HT1080 (cell line): ENCODE measurements at places on chromosomes 6 and 20.

DNA sequence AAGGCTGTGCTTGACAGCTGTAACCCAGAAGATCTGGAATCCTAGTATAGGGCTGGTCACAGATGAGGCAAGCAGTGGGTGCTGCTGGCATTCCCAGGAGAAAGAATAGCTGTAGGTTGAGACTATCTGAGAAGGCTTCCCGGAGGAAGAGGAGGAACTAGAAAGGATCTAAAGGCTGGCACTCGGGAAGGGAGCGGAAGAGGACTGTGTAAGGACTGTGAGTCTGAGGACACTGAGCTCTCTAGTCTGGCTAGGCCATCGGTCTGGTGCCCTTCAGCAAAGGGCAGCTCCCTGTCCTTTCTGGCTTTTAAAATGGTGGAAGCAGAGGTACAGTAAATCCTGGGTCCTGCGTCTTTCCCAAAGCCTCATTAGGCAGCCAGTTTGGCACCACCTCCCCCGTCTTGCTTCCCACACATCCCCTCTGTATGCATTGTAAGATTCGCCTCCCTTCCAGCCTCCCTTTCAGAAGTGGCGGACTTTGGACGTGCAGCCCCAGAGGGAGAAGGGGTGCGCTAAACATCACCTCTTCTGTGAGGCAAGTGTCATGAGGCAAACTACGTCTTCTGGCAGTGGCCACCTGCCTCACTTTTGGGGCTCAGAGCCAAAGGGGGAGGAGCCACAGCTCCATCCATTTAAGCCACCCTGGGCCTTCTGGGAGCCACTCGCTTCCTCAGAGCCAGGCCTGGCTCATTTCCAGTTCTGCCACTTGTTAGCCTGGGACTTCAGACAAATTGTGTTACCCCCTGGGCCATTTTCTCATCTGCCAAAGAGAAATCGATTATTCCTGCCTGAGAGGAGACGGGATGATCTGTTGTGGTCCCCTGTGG, 8.6 kb downstream of the SNPH start:
- DNase-seq = no peak

- no peak for DNase-seq
Observed at GRCh38 chr6:116461932-116462885, 1.0 kb downstream of the CALHM6 start.

GRCh38 chr6:52499026-52499425, 77.8 kb downstream of the TRAM2 start:
- DNase-seq = peak; percentile 64

DNA sequence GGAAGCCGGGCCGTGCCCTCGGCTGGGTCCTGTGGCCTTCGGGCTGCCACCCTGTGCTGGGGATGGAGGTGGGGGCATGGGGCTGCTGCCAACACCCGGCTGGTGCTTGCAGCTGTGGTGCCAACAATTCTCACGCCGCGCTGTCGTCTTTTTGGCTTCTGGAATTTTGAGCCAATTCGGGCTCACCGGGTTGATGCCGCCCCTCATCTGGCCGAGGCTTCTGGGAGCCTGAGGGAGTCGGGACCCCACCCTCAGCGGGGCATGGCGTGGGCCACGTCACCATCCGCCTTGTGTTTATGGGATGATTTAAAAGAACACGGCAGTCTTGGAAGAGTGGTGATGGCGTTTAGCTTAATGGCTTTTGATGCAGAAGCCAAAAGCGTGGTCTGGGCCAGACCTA, 8.7 kb upstream of the NPBWR2 start:
- no peak for DNase-seq

- DNase-seq = peak; percentile 32
Observed at GRCh38 chr6:31901415-31901952, 402 bp downstream of the ZBTB12 start.

GRCh38 chr6:89284963-89285735, 29.9 kb downstream of the GABRR2 start:
- DNase-seq = no peak

- no peak for DNase-seq
Observed at GRCh38 chr6:29510746-29511300, 23.1 kb upstream of the MAS1L start.

DNA sequence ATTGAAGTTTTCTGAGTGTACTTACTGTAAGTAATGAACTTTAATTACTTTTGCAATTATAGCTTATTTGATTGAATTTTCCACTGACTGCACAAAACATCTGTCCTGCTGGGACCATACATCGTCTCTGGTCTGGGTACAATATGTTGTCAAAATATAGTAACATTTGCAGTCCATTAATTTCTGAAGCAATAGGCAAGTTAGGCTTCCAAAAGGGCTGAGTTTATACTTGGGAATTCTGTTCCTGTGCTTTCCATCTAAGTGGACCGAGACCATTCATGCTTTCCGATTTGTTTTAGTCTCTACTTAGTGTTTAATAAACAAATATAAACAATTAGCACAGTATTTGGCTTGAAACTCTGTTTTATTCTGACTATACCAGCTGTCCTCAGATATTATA, 139.3 kb downstream of the RFPL4B start:
- no peak for DNase-seq

GRCh38 chr6:90689172-90689571, 102.3 kb upstream of the MAP3K7 start:
- DNase-seq = no peak

DNA sequence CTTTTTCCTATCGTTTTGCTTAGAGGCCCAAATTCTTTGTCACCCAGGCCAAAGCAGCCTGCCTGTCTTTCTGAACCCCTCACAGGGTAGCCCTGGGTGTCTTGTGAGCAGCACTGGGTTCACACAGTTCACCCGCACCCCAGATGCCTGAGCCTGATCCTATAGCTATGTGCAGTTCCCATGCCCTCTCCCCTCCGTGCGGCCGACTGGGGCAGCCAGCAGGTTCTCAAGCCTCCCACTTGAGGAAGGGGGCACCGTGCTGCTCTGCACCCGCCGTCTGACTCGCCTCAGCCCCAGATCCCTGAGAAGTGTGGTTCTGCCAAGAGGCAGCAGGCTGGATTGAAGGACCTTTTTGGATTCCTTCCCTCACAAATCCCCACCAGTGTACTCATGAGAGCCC, 89.0 kb downstream of the PSMB1 start:
- no peak for DNase-seq

DNA sequence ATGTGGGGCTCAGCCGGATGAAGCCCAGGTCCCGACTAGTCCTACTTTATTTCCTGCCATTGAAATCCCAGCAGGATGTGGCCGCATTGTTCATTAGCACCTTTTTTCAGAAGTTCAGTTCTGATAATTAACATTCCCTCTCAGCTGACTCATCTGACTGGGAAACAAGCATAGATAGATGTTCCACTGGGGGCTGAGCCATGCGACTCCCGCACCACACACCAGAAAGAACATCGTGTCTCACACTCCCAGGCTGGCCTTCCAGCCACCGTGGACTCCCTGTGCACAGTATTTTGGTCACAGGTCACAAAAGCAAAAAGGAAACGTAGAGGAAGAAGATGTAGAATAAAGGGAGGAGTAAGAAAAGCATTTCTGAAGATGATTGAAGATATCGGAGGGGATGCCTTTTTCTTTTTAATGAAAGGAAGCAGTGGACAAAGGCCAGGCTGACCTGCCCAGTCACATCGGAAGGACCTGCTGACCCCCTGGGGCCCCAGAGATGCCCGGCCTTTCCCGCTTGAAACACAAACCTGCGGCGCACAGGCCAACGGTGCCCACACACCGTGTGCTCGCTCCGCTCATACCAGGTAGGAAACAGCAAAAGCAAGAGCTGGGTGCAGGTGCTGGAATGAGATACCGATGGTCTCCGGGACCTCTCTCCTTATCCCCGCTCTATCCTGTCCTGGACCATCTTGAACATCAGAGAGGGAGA, 11.8 kb downstream of the RPS6KA2 start:
- no peak for DNase-seq

DNA sequence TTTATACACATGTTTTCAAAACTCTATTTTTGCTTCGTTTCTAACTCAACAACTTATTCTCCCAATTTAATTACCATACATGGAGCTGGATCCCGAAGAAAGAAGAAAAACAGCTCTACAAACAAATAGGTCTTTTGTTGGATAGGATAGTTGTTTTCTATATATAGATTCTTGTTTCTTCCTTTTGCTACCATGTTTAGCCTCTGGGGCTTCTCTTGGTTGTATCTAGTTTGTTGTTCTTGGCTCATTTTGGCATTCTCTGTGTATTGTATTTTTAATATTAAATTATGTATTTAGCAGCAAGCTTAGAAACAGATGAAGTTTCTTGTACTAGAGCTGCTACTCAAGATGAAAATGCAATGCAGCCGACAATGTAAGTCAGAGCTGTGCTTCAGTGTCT, 60.9 kb downstream of the PLCB4 start:
- no peak for DNase-seq
